ENCODE measurements at places on chromosomes 7 and 10.

DNA sequence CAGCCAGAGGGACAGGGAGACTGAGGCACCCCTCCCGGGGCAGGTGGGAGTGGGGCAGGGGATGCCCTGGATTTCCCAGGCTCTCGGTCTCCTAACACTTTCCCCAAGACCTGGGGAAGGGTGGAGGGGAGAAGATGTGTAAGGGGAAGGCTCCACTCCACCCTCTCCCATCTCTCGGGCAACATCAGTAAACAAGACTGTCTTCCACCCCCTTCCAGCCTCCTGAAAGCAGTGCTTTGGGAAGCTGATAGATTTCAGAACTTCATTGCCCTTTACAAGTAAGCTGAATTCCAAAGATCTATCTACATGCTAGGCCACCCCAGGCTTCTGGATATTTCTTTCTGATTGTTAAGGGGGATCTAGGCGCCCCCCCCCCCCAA lies 3.7 kb downstream of the FLNC start:
- DNase-seq: no peak

- no peak for DNase-seq
Measured at GRCh38 chr7:120695848-120696247, 162.1 kb downstream of the TSPAN12 start.

DNA sequence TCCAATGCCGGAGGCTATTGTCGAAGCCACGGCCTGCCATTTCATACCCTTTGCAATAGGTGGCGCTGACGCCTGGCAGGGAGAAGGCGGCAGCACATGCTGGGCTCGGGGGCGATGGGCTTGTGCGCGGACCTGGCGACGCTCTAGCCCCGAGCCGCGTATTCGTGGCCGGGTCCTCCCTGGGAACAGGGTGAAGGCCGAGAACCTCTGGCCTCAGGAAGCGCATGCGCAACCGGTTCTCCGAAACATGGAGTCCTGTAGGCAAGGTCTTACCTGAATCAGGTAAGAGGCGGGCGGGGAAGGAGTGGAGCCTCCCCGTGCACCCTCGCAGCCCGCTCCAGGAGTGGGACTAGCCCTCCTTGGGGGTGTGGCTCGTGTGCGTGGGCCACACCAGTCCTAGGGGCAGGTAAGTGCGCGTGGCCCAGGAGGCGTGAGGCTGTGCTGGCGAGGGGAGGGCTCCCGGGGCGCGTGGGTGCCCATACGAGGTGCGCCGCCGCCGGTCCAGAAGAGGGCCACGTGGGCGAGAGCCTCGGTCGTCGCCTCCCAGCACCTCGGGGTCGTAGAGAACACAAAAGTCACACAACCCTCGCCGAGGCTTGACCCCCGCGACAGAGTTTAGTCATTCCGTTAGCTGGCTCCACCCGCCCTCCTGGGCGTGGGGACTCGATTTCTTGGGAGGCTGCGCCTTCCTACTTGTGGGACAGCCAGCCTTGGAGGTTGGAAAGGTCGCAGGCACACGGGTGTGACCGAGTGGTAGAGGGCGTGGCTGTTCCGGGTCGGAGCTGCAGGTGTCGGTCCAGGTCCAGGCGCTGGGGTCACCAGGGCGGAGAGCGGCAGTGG lies 5.6 kb upstream of the MEST start:
- peak; percentile 26 for DNase-seq

DNA sequence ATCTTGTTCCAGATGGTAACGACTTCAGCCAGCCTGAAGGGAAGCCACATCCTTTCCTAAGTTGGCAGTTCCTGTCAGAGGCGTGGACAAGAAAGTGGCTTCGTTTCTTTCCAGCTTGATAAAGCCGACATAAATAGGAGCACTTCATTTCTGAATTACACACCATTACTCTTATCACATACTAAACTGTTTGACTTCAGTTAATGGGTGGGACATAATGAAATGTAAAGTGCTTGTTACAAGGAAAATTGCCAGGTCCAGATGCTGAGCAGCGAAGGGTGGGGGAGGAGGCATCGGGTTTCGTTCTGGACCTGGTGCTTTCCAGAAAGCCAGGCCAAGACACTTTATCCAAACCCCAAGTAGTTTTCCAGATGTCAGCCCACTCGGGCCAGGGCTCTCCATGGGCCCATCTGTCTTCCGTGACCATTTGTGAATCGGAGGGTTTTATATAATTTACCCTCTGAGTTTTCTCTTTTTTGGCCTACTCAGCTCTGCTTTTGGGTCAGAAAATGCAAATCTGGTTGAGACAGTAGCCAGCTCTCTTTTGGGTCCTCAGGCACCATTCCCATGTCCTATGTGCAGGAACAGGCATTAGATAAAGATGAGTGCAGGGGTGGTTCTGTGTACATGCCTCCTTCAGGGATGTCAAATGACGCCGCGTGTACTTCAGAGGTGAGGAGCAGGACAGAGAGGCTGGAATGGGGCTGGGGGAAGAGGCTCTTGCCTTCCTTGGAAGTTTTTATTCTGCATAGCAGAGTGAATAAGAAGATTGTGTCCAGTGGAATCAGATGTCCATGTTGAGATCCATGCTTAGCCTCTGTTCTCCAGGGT lies 90.2 kb downstream of the TACC2 start:
- no peak for DNase-seq

GRCh38 chr10:93711891-93712290 lies 9.5 kb upstream of the FRA10AC1 start:
- DNase-seq: no peak

GRCh38 chr10:89805599-89806013 lies 104.2 kb downstream of the KIF20B start:
- DNase-seq: no peak

DNA sequence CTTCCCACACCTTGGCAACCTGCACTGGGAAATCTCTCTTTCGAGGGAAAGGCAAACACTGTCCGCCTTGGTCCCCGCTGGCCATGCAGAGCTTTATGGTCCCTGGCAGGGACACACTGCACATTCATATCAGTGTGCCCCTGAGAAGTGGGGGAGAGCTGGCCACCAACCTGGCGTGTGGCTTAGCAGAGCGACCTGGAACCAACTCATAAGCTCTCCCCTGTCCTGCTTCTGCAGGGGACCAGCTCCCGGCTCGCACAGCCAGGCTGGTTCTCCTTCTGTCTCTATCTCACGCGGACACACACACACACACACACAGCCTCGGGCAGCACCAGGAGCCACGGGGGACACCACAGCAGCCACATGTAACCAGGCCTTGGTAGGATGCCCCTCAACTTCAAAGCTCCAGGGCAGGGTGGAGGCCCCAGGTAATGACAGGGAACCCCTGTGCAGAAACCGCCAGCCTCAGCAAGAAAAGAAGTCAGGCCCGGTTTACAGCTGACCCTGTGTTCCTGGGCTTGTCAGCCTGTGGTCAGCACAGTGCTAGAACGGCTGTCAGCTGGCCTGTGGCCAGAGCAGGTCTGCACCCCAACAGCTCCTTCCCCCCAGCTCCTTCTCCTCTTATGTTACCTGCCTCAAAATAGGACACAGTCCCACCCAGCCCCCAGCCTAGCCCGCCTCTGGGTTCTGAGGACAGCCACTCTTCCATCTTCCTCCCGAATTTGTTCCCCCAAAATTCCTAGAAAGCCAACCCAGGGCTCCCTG lies 69.3 kb downstream of the OAT start:
- DNase-seq: no peak

DNA sequence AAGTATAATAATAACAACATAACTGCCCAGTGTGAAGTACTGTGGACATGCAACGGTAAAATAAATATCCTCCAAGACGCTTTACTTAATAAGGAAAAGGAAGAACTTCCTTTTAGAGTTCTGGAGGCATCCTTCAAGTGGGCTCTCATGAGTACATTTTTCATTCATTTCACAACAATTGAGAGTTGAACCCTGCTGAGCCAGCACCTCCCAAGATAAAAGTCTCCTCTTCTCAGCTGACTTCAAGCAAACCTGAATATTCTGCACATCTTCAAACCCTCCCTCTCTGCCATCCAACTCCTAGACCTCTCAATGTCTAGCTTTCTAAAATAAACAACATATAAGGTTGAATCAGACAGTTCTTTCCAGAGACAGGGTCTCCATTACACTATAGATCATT lies 7.5 kb downstream of the CCDC71L start:
- DNase-seq: no peak

DNA sequence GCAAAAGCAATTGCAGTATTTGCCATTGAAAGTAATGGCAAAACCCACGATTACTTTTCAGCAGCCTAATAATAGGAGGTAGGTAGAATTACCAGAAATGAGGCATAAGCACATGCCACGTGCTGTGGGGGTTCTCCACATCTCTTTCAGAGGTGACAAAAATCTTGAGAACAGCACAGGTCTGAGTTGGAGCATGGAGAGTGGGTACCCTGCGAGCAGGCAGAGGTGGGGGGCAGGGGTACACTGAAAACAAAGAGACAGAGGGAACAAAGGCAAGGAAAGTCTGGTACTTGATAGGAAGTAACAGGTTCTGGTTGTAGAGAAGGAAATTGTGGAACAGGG lies 75.9 kb downstream of the FAM107B start:
- no peak for DNase-seq

Measured in CD4-positive, alpha-beta T cell (primary cell).